GM20000 (cell line): ENCODE measurements at places on chromosomes 2 and 18.

GRCh38 chr18:78327643-78328042, 652.0 kb upstream of the SALL3 start:
- no peak for DNase-seq

DNA sequence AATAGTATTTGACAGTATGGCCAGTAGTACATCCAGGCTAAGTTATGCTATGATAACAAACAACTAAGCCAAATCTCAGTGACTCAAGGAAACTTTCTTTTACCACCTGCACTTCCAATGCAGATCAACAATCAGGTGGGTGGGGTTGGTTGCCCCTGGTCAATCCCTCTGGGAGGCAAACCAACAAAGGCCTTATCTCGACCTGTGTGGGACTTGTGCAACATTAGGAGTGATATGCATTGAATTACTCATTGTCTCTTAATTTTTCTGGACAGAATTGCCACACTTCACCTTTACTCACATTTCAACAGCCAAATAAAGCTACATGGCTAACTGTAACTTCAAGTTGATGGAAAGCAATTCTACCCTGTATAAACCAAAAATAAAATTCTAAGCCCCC, 1049.3 kb upstream of the CDH2 start:
- no peak for DNase-seq

DNA sequence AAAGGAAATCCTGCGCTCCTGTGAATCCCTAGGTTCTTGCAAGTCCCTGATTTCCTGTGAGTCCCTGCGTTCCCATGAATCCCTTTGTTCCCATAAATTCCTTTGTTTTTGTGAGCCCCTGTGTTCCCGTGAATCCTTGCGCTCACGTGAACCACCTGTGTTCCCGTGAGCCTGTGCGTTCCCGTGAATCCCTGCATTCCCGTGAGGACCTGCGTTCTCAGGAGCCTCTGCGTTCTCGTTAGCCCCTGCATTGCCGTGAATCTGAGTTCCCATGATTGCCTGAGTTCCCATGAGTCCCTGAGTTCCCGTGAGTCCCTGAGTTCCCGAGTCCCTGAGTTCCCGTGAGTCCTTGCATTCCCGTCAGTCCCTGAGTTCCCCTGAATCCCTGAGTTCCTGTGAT, 71.5 kb downstream of the SNTG2 start:
- DNase-seq, result no peak

GRCh38 chr18:48208432-48209140, 200.6 kb downstream of the ZBTB7C start:
- DNase-seq, result no peak

DNA sequence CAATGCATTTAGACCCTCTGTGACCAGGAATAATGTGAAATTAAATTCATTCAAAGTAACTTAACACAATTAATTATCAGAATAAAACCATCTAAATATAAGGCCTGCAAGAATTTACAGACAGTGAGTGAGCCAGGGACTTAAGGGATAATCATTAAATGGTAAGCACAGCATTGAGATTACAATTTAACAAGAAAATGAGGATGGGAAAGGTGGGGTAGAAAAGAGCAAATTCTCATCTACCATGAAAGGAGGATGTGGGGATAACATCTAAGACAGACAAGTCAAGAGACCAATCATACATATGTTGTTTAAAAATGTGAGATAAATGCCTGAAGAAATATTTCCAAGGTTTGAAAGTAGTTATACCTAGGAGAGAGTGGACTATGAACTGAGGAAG, 259.3 kb upstream of the NT5C1B start:
- DNase-seq, result no peak

- peak; percentile 42 for DNase-seq
Observed at GRCh38 chr18:75016025-75016717, 192.8 kb downstream of the PTGR3 start.

- no peak for DNase-seq
Observed at GRCh38 chr2:236449167-236449761, 120.4 kb upstream of the ACKR3 start.

- no peak for DNase-seq
Observed at GRCh38 chr18:58955738-58956137, 91.1 kb downstream of the ZNF532 start.
